Hematopoietic multipotent progenitor cell (in vitro differentiated cells): ENCODE measurements at places on chromosomes 6 and 20.

GRCh38 chr20:19785983-19786285, 27.9 kb downstream of the RIN2 start:
- DNase-seq, result no peak

DNA sequence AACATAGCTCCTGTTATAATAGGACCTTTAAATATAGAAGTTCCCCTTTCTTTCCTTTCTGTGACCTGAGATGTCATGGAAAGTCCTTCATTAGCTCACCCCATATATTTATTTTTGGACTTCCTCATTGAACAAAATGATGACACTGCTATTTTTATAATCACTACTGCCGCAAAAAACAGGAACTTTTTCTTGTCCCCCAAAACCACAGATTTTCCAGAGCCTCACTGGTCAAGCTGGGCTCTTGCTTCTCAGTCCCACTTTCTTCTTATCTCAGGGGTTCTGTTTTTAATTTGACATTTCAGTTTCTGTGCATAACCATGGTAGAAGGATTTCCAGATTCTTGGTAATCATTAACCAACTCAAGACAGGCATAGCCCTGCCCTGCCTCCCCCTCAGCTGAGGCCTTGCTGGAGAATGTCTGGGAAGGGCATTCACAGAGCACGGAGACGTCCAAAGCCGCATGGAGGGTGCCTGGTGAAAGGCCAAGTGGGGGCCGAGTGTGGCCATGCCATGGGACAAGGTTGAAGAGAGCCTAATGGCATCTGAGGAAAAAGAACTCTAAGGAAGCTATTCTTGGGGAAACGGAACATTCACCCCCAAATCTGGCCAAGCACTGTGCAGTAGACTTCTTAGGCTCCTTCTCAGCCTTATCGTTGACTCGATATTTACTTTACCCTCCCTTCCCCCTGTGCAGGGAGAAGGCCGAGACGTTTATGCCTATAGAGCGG, 73.7 kb downstream of the EDN1 start:
- no peak for DNase-seq

DNA sequence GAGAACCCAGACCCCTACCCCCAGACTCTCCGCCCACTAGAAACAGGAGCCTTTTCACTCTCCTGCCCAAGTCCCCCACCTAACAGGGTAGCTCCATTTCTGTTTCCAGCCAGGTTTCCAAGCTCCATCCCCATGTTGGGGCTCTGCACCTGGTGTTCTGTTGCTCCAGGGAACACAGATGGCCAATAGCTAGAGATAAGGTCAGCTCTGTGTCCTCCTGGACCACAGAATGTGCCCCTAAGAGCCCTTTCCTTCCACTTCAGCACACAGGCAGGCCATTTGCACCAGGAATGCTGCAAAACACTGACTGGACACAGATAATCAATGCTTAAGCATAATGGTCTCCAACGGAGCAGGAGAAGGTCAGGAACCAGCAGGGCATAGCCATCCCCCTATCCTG, 159.4 kb downstream of the QRSL1 start:
- DNase-seq, result no peak

DNA sequence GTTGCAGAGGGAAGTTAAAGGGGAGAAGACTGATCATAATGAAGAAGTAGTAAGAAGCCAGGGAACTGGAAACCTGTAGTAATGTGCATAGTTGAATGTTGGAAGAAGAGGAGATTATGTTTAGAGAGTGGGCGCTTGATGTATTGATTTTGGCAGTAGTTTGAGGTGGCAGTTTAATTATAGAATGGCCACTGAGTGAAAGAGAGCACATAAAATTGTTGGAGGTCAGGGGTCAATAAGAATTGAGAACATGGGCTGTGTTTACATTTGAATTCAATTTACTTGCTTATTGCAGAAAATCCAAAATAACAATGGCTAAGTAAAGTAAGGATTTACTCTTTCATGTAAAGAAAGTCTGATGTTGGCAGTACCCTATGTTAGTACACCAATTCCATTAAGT, 15.7 kb downstream of the VTA1 start:
- no peak for DNase-seq

DNA sequence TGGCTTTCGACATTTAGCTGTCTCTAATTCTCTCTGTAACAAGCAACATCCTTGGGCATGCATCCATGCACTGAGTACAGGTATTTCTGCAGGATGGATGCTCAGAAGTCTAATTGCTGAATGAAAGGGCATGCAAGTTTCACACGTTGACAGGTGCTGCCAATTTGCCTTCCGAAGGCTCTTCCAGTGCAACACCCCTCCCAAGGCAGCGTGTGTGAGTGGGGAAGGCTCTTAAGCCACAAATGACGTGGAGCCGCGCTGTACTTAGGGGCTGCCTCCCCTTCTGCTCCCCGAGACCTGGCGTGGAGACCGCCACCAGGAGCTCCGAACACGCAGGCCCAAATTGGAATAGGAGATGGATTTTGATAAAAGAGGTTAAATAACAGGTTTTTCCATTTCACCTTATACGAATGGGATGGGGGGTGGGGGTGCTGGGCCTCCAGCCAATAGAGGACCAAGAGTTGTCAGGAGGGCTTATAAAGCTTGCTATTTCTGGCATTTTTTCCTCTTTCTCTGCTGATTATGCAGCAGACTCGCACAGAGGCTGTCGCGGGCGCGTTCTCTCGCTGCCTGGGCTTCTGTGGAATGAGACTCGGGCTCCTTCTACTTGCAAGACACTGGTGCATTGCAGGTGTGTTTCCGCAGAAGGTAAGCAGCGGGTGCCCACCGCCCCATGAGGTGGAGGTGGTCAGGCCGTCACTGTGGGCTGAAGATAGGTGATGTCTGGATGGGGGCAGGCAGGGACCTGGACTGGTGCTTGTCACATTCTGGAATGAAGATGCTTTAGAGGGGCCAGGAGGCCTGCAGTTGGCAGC, 30.9 kb downstream of the TOX2 start:
- DNase-seq, result no peak

DNA sequence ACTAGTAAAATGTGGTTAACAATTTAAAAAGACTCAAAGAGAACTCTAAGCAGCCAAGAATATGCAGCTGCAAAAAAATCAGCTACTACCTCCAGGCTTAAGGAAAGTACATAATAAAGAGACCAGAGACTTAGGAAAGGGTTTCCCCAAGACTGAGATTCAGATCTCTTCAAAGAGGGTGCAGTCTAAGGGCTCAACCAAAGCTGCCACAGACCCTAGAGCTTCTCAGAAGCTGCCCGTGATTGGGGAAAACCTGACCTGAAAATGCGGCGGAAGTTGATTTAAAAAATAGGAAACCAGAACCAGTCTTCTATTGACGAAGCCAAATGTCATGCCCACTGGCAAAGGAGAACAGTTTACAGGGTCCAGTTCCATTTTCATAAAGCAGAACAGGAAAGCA, 516.8 kb upstream of the MARCKS start:
- DNase-seq, result no peak

DNA sequence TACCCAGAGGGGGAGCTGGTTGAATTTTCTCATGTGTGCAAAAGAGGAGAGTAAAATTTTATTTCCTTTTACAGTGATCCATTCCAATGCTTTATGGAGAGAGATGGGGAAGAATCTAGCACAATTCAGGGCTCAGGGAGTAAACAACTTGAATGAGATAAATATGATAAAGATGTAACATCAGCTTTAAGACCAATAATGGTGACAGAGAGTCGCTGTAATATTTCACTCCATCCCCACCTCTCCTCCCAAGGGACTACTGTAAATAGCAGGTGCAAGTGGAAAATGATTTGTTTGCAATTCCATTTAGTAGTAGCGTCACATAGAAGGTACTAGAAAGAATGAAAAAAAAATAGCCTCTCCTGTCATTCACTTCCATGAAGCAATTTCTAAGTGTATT, 4.8 kb downstream of the CRISP3 start:
- DNase-seq, result no peak

- DNase-seq, result no peak
These were observed 57.2 kb upstream of the IRAK1BP1 start for GRCh38 chr6:78810146-78810545.

DNA sequence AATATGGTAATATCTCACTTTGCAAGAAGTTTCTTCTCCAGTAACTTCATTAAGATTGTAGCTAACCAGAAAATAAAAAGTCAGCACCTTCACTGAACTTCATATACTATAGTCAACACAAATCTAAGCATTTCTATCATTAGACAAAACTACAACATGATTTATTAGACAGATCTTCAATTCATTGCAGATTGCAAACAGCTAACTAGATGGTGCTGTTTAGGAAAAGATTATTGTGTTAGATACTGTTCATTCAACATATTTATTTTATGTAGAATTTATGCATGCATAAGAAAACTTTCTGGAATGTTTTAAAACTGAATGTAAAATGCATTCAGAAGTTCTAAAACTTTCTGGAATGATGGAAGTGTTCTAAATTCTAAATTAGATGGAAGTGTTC, 442.1 kb downstream of the HTR1B start:
- no peak for DNase-seq

GRCh38 chr6:26254724-26255123, 110.3 kb upstream of the BTN3A2 start:
- no peak for DNase-seq

- no peak for DNase-seq
These were observed 771 bp downstream of the ARFRP1 start for GRCh38 chr20:63706852-63707557.

- DNase-seq, result no peak
These were observed 5.7 kb downstream of the PACRG start for GRCh38 chr6:162733489-162733888.

DNA sequence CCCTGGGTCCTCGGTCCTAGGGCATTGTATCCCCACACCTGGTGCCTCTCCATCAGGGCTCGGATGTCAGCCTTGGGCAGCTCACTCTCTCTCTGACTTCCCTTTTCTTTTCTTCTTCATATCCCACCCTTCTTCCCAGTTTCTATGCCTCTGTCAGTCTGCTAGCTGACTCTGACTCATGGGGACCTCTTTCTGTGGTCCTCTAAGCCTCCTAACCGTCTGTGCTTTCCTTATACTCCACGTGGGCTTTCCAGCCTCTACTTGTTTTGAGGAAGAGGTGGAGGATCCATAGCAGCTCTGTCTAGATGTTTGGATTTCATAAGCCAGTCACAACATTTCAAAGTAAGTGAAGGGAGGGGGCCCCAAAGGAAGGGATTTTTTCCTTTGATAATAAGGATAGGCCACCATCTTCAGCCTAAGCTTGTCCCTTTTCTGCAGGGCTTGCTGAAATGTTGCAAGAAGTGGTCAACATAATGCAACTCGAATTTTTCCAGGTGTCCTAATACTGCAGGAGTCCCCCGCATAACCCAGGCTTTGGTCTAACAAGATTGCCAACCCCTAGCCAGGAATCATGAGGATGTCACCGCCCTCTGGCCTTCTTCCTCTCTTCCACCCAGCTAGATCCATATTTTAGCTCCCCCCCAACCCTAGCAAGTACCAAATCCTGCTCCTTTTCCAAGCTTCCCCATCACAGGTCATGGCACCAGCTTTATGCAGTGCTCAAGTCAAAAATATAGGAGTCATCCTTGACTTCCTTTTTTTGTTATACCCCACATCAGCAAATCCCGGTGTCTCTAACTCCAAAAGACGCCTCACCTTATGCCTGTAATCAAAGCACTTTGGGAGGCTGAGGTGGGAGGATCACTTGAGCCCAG, 8.7 kb upstream of the PLTP start:
- no peak for DNase-seq

GRCh38 chr6:9566096-9566495, 848.8 kb downstream of the TFAP2A start:
- no peak for DNase-seq

- DNase-seq, result no peak
These were observed 28.0 kb upstream of the ADGRF5 start for GRCh38 chr6:46949632-46950280.

GRCh38 chr20:61803416-61803914, 262.2 kb downstream of the TAF4 start:
- DNase-seq, result no peak

GRCh38 chr20:2234598-2235191, 61.1 kb upstream of the TGM3 start:
- DNase-seq, result no peak

GRCh38 chr6:111061508-111061907, 25.8 kb upstream of the SLC16A10 start:
- DNase-seq, result no peak

- DNase-seq, result no peak
These were observed 17.1 kb upstream of the ASF1A start for GRCh38 chr6:118876814-118877213.

DNA sequence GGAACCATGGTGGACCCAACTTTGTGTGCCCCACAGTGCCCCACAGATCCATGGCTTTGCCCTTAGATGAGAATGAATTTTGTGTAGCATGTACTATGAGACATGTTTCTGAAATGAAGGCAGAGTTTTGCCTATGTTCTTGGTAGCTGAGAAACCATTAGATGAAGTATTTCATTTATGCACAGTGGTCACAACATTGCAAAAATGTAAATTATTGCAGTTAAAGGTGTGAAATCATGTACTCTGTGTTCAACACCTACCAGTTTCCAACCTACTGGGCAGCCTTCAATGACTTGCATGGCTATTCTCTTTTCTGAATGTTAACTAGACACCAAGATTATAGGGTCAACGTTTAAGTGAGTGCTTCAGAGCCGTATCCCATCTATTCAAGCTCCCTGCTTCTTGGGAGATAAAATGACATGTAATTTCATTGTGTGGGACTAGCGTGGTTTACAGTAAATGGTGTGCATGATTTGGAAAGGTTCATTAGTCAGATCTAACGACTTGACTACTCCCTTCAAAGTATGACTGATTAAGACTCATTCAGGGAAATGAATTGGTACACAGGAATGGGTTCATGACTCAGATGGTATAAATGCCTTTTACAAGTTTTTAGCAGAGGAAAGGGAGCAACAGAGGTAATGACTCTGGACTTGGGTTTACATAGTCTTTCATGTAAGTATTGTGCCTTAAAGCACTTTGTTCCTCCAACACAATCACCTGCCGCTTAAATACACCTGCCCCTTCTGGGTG, 106.1 kb upstream of the AKIRIN2 start:
- DNase-seq, result no peak

GRCh38 chr20:25274481-25274880, 26.6 kb downstream of the PYGB start:
- DNase-seq, result no peak

GRCh38 chr6:3742426-3743344, 8.8 kb downstream of the PXDC1 start:
- peak; percentile 76 for DNase-seq

- DNase-seq, result no peak
These were observed 39.0 kb upstream of the ASXL1 start for GRCh38 chr20:32319100-32319499.
